ENCODE measurements at places on chromosomes 13 and 19. TPM values are rescaled to one million over a fixed set of nuclear protein-coding genes. Genes with fewer than 3 reads are reported as not detected.

RAB3A gene
- 75.4 TPM for total RNA-seq

ZNF507 gene
- 41.6 TPM for total RNA-seq

CARM1 gene
- total RNA-seq, result 34.7 TPM

DHX34 gene
- total RNA-seq, result 23.2 TPM

CELF5 gene
- 84.8 TPM for total RNA-seq

TEKTIP1 gene
- total RNA-seq, result not detected

SGTA gene
- 40.4 TPM for total RNA-seq

KIR2DL4 gene
- total RNA-seq, result not detected

SIGLEC8 gene
- total RNA-seq, result 0.63 TPM

MEDAG gene
- 0.31 TPM for total RNA-seq

CEACAM21 gene
- 1.3 TPM for total RNA-seq

GNA15 gene
- 0.94 TPM for total RNA-seq

CEACAM16 gene
- not detected for total RNA-seq

PROZ gene
- not detected for total RNA-seq

SOX1 gene
- total RNA-seq, result 15.7 TPM

ZNF85 gene
- 34.4 TPM for total RNA-seq

CILP2 gene
- 0.31 TPM for total RNA-seq

ZNF541 gene
- total RNA-seq, result under 0.01 TPM

WASF3 gene
- total RNA-seq, result 21.3 TPM

RGS9BP gene
- 1.3 TPM for total RNA-seq

ZNF223 gene
- 15.3 TPM for total RNA-seq

ZNF865 gene
- 3.1 TPM for total RNA-seq

CEACAM5 gene
- not detected for total RNA-seq

TTC9B gene
- 41.6 TPM for total RNA-seq

NHLRC3 gene
- total RNA-seq, result 65.4 TPM

TEX26 gene
- total RNA-seq, result not detected

FXYD1 gene
- not detected for total RNA-seq

PINLYP gene
- 14.4 TPM for total RNA-seq

IFI30 gene
- not detected for total RNA-seq

ZNF90 gene
- 7.5 TPM for total RNA-seq

ATP8A2 gene
- total RNA-seq, result 66.4 TPM

DAND5 gene
- not detected for total RNA-seq

CERS4 gene
- total RNA-seq, result 66.0 TPM

NFIX gene
- total RNA-seq, result 235 TPM

PCCA gene
- total RNA-seq, result 137 TPM

ZNF677 gene
- 45.7 TPM for total RNA-seq

NOSIP gene
- total RNA-seq, result 32.9 TPM

PNPLA6 gene
- total RNA-seq, result 57.9 TPM

UQCRFS1 gene
- total RNA-seq, result 22.2 TPM

ZSCAN5C gene
- total RNA-seq, result not detected

GPR12 gene
- total RNA-seq, result 44.1 TPM

STAP2 gene
- total RNA-seq, result 1.3 TPM

CD70 gene
- not detected for total RNA-seq

ZNF653 gene
- 17.8 TPM for total RNA-seq
